Activated naive CD8-positive, alpha-beta T cell treated with anti-CD3 and anti-CD28 coated beads, Interleukin-2, amount 50 U/mL, for 24 hours (primary cell): ENCODE measurements at places on chromosomes 3 and 15.

DNA sequence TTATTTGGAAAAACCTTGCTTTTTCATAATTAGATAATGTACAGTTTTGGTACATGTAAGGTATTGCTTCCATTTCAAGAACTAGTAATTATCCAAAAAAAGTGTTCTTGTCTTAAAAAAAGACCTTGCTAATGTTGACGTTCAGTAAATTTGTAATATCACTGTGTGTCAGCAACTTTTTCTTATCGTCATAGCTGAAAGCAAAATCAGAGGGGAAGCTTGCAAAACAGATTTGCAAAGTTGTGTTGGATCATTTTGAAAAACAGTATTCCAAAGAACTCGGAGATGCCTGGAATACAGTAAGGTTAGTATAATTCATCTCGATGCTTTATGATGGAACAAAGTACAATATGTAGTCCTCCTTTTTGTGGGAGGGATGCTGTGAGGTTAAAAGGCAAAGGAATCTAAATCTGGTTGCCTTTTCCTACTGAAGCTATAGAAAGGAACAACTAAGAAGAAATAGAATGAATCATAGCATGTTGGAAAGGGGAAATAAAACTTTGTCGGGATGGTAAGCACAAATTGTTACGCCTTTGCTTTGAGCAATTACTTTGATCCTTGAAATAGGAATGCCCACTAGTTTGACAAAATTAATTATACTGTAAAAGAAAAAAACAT is 1.5 kb downstream of the NSUN3 start:
- H3K27me3 ChIP-seq: no peaks in the 10 kb centered on the region
- peaks cover 40% of the 10 kb centered on the region for H3K36me3 ChIP-seq
- peak overlapping the region; percentile 99 for H3K4me3 ChIP-seq
- H3K4me1 ChIP-seq: peaks cover 56% of the 10 kb centered on the region
- peak overlapping the region; percentile 99 for H3K27ac ChIP-seq
- DNase-seq: no peak

DNA sequence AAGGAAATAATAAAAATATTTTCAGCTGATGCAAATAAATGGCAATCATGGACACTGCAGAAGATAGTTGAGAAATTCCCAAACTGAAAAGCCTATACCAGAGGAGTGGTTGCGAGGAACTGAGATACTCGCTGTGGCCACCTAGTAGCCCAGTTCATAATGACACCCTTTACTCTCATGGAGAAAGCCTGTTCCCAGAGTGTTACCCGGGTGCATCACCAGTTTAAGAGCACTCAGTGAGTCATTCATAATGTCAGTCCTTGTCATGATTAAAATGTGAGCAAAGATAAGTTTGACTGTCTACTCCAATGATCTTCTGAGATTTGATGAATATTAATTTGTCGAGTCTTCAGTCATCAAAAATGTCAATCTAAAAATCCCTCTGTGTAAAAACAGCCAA is 138.4 kb upstream of the LRRC3B start:
- no peak overlapping the region for H3K4me3 ChIP-seq
- no peak overlapping the region for H3K27ac ChIP-seq
- H3K36me3 ChIP-seq: no peaks in the 10 kb centered on the region
- H3K27me3 ChIP-seq: no peaks in the 10 kb centered on the region
- DNase-seq: no peak
- no peaks in the 10 kb centered on the region for H3K4me1 ChIP-seq

DNA sequence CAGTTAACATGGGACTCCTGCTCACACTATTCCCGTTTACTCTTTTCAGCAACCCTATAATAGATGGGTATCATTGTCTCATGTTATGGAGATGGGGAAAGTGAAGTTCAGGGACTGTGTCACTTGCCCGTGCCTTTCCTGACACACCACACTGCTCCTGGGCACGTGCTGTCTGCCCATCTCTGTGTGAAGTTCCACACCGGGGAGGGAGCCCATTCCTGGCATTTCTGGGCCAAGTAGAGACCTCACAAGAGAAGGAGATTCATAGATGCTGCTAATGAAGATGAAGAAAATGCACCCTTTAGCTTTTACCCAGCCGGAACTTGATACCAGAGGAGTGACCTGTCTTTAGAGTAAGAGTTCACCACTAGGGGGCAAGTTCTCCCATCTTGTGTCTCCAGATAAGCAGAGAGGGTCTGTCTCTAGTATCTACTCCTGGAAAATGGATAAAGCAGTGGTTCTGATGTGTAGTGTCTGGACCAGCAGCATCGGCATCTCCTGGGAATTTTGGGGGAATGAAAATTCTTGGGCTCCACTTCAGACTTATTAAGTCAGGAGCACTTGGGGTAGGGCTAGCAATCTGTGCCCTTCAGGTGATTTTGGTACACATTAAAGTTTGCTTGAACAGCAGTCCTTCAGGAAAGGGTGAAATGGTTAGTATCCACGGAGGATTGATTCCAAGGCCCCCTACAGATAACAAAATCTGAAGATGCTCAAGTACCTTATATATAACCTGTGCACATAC is 2.0 kb upstream of the TOPBP1 start:
- no peaks in the 10 kb centered on the region for H3K27me3 ChIP-seq
- peaks cover 15% of the 10 kb centered on the region for H3K36me3 ChIP-seq
- peak overlapping the region; percentile 44 for H3K4me3 ChIP-seq

DNA sequence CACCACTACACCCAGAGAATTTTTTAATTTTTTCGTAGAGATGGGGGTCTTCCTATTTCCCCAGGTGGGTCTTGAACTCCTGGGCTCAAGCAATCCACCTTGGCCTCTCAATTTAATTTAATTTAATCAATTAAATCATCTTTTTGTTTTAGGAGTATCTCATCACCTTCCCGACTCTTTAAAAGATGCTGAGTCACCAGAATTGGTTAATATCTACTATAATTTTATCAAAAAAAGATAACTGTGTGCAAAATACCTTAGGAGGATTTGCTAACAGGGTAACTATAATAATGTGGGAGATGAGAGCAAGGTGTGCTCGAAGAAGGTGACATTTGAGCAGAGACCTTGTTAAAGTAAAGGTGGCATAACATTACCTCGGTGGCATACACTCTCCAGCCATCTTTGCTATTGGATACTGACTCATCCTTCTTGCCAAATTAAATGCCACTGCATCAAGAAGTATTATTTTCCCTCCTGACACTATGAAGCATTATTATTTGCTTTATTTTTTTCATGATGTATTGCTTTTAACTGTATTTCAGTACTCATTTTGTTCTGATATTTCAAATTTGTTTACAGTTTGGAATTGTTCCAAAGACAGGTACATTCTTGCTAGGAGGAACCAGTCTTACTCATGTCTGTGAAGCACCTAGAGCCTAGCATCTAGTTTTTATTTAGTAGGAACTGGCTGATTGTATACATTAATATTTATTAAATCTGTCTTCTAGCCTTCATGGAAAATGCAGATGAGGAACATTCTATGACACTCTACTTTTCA is 200.7 kb downstream of the MBNL1 start:
- peaks cover 13% of the 10 kb centered on the region for H3K36me3 ChIP-seq
- H3K27ac ChIP-seq: no peak overlapping the region
- no peak overlapping the region for H3K4me3 ChIP-seq

DNA sequence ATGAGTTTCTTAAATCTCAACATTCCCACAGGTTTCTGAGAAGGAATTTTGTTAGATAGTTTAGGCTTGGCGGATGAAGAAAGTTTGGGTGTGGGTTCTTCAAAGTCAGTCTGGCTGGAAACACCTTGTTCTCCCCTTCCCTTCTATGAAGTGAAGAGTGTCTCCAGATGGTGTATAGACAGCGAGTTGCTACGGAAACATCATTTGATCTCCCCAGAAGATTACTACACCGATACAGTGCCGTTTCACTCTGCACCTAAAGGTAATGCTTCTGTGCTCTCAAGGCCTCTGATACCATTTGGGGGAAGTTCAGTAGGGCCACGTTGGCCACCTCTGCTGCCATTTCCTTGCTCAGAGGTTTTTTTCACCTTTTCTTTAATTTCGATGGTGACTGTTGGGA is 20.6 kb downstream of the DLEC1 start:
- no peak overlapping the region for H3K27ac ChIP-seq
- H3K4me3 ChIP-seq: no peak overlapping the region
- no peaks in the 10 kb centered on the region for H3K27me3 ChIP-seq
- no peak for DNase-seq

GRCh38 chr3:183428447-183429211 is at the start of gene MCF2L2:
Gene MCF2L2 (minus strand): TSS chr3:183428619. CDS start chr3:183427977, 642 bp downstream.
- peak within 1 kb of the TSS; percentile 85 for H3K4me3 ChIP-seq
- peak; percentile 81 for DNase-seq
- H3K27me3 ChIP-seq: peaks cover 20% of the 10 kb centered on the region
- peaks cover 52% of the 10 kb centered on the region for H3K4me1 ChIP-seq
- H3K36me3 ChIP-seq: no peaks in the 10 kb centered on the region

GRCh38 chr15:88849376-88850072 is 45.8 kb downstream of the HAPLN3 start:
- peaks cover 3% of the 10 kb centered on the region for H3K27me3 ChIP-seq
- H3K4me3 ChIP-seq: no peak overlapping the region
- peaks cover 1% of the 10 kb centered on the region for H3K36me3 ChIP-seq
- no peak for DNase-seq

GRCh38 chr15:76312540-76313174 is 1.4 kb upstream of the ETFA start:
- no peaks in the 10 kb centered on the region for H3K27me3 ChIP-seq
- no peak for DNase-seq
- peaks cover 36% of the 10 kb centered on the region for H3K4me1 ChIP-seq
- H3K4me3 ChIP-seq: peak overlapping the region; percentile 2
- peaks cover 11% of the 10 kb centered on the region for H3K36me3 ChIP-seq
- peak overlapping the region; percentile 12 for H3K27ac ChIP-seq

DNA sequence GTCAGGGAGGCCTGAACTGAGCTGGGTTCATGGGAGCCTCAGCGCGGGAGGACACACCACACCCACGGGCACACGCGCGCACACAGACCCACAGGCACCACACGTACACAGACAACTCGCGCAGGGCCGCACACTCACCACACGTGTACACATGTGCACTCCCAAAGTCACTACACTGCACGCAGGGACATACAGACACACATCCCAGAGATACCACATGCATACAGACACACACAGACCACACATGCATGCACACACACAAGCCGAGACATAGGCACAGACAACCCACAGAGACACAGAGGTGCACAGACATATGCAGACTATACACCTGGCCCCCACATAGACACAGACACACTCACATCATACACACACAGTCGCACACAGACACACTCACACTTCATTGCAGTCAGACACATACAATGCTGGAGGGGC is 1.1 kb upstream of the MGLL start:
- peaks cover 59% of the 10 kb centered on the region for H3K27me3 ChIP-seq
- H3K27ac ChIP-seq: no peak overlapping the region
- peak overlapping the region; percentile 62 for H3K4me3 ChIP-seq
- H3K4me1 ChIP-seq: peaks cover 15% of the 10 kb centered on the region

DNA sequence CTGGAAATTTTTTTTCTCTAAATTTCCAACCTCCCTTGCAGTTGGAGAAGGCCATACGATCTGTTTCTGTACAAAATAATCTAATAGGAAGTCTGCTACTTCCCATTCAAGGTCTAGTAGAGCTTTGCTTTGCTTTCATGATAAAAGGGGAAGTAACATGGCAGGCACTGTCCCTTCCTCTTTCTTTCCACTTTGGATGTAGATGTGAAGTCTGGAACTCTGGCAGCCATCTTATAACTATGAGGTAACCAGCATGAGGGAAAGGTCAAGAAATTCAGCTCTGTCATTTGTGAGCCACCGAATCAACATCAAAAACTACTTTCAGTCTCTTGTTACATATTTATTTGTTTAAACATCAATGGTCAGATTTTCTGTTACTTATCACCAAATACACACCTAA is 156.3 kb downstream of the MTHFS start:
- H3K36me3 ChIP-seq: no peaks in the 10 kb centered on the region
- DNase-seq: no peak
- H3K27me3 ChIP-seq: no peaks in the 10 kb centered on the region
- H3K4me1 ChIP-seq: no peaks in the 10 kb centered on the region
- H3K4me3 ChIP-seq: no peak overlapping the region
- H3K27ac ChIP-seq: no peak overlapping the region

DNA sequence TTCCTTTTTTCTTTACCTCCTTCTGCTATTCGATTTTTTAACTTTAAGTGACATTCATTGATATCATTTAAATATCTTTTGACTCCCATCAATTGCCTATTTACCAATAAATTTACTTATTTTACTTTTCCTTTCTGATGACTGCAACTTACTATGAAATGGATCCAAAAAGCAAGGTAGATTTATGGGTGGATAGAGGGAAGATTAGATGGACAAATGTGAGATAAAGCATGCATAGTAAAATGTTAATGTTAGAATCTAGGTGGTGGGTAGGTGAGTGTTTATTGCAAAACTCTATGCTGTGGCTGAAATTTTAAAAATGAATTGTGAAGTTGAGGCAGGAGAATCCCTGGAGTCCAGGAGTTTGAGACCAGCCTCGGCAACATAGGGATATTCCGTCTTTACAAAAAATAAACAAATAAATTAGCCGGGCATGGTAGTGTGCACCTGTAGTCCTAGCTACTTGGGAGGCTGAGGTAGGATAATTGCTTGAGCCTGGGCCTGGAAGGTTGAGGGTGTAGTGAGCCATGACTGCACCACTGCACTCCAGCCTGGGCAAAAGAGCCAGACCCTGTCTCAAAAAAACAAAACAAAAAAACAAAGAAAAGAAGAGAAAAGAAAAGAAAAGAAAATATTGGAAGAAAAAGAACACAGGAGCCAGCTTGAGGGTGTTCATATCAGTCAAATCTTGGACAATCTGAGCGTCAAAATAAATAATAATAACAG is 6.1 kb upstream of the PDCD6IP start:
- DNase-seq: no peak
- H3K27me3 ChIP-seq: no peaks in the 10 kb centered on the region
- H3K27ac ChIP-seq: no peak overlapping the region

DNA sequence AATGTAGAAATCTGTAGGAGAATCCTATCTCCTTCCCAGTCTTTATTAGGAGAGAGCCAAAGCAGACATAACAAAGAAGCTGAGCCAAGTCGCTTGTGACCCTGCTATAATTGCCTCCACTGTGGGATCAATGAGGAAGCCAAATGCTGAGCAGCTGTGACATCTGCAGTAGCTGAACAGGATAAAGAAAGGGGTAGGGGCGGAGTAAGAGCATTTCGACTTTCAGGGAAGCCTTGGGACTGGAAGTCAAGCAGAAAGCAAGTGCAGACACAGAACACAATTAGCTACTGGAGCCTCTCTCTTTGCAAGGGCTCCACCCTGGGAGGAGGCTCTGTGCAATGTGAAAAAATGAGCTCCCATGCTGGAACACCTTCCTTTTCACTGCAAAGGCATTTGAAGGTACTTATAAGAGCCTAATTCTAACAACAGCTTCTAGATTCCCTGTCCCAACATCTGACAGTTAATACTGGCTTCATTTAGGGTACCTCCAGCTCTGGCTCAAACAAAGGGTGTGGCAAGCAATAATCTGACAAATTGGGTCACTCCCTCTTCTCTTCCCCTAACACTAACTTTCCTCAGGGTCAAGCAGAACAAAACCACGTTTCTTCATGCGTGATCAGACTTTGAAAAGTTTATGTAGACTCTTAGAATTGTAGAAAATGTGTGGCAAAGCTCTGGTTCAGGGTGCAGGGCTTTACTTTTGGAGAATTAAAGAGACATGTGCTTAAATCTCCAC is 166.4 kb downstream of the CADPS start:
- no peaks in the 10 kb centered on the region for H3K36me3 ChIP-seq
- no peak for DNase-seq
- H3K4me1 ChIP-seq: no peaks in the 10 kb centered on the region
- H3K4me3 ChIP-seq: no peak overlapping the region
- no peak overlapping the region for H3K27ac ChIP-seq

- no peak overlapping the region for H3K4me3 ChIP-seq
- peaks cover 29% of the 10 kb centered on the region for H3K4me1 ChIP-seq
- no peak for DNase-seq
- peaks cover 7% of the 10 kb centered on the region for H3K27me3 ChIP-seq
Measured at GRCh38 chr3:125151442-125151817, 61.1 kb downstream of the SLC12A8 start.
